Naive thymus-derived CD4-positive, alpha-beta T cell (primary cell): ENCODE measurements at places on chromosomes 12 and 14.

DNA sequence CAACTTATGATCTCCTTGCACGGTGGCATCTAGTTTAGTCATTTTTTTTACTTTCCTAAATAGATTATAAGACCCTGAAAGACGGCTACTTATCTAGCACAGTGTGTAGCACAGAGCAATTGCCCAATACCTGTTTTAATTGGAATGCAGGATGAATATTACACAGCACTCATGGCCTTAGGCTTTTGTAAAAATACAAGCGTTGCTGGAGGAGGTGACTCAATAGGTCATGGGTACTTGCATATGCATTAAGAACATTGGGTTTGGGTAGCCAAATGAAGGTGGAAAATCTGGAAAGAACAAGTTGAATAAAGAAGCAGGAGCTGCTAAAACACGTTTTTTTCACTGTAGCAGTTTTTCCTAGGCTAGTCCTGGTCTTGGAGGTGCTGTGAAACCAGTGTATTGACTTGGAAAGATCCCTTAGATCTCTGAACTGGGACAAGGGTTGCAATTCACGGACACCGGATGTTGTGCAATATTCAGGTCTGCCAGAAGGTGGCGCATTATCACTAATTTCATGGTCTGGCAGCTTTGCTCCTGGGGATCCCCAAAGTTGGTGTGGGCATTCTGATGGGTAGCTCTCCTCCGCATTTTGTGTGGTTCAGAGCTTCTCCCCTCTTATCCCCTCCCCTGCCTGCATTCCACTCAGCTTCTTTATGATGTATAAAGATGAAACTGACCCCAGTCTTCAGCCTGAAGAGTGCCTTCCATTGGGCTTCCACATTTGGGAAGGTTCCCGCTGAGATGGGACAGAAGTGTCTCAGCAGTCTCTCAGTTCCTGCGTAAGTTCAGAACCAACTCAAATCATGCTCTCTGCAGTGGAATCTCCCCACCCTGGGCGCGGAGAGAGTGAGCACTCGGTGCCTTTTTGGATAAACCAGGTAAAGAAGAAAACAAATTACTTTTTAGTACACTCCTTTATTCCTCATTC lies 278.3 kb downstream of the NRXN3 start:
- DNase-seq = no peak

DNA sequence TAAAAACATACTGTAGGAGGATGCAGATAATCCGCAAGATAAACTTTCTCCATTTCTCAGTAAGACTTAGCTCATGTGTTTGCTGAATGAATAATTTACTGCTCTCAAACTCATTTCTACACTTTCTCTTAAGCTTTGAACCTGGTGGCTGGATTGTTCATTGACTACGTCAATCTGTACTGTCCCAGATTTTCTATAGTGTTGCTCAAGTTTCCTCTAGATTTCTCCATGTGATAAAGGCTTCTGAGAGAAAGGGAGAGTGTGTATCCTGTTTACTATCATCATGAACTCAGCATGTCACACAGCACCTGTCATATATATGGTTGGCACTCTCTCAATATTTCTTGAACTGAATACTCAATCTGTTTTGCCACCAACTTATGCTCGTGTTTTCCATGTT lies 518.0 kb upstream of the TBX3 start:
- DNase-seq = no peak

DNA sequence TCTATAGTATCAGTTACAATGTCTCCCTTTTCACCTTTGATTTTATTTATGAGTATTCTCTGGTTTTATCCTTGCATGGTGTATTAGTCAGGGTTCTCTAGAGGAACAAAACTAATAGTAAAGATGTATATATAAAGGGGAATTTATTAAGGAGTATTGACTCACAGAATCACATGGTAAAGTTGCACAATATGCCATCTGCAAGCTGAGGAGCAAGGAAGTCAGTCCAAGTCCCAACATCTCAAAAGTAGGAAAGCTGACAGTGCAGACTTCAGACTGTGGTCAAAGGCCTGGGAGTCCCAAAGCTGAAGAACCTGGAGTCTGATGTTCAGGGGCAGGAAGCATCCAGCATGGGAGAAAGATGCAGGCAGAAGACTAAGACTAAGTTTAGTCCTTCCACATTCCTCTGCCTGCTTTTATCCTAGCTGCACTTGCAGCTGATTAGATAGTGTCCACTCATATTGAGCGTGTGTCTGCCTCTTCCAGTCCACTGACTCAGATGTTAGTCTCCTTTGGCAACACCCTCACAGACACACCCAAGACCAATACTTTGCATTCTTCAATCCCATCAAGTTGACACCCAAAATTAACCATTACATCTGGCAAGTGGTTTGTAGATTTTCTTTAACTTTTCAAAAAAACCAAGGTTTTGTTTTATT lies 308.0 kb upstream of the LMO3 start:
- no peak for DNase-seq

- no peak for DNase-seq
Measured at GRCh38 chr12:64735442-64735841, 23.8 kb downstream of the GNS start.

DNA sequence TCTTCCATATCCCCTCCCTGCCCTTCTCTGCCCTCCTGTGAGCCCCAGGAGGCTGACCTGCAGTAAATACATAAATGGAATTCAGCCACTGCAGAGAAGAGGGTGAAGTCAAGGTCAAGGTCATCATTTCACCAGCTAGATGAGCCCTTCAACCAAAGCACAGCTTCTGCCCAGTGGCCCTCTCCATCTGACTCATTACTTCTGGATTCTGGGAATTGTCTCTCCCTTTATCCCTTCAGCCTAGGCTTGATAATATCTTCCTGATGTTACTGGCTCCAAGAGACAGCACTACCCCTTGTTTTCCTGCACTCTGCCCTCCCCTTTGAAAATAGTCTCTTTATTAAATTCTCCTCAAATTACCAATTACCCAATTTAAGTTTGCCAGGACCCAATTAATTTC lies 64.5 kb downstream of the TTC9 start:
- no peak for DNase-seq

- no peak for DNase-seq
Measured at GRCh38 chr14:71541973-71542690, 390.1 kb upstream of the RGS6 start.

DNA sequence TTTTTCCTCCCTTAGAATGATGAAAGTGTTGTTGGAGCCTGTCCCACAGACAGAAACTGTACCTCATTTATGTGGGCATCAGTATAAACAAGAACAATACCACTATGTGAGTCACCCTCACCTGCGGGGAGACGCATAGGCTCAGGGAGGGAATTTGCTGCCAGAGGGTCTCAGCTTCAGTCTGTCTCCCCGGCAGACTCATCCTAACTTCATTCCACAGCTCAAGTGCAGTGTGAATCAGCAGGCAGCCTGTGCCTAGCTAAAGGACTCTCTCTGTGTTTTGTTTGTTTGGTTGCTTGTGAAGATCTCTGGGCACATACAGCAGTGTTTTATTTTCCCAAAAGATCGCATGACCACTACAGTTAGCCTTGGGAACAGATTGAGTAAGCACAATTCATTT lies 98.9 kb downstream of the PRKCH start:
- DNase-seq = no peak

DNA sequence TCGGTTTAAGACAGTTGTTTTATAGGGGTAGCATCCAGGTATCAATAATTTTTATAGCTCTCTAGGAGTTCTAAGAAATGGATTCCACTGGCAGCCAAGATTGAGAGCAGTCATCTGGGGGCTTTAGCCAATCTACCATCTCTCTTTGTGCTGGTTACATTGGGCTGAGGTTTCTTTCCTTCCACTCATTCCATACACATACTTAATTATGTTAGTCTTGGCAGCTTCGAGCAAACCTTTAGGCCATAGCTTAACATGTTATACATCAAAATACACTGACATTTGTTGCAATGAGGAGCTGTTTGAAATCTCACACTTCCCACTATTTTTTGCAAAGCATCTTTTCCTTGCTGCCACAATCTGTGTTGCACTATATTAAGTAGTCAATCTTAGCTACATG lies 63.1 kb downstream of the ARMH4 start:
- DNase-seq = no peak

- no peak for DNase-seq
Measured at GRCh38 chr14:102223682-102224081, 81.3 kb downstream of the MOK start.

- no peak for DNase-seq
Measured at GRCh38 chr12:43378448-43378847, 173.6 kb downstream of the ADAMTS20 start.

- DNase-seq = no peak
Measured at GRCh38 chr12:6523708-6524107, 10.6 kb upstream of the GAPDH start.

GRCh38 chr14:59897757-59898383 lies 22.1 kb upstream of the LRRC9 start:
- DNase-seq = no peak

DNA sequence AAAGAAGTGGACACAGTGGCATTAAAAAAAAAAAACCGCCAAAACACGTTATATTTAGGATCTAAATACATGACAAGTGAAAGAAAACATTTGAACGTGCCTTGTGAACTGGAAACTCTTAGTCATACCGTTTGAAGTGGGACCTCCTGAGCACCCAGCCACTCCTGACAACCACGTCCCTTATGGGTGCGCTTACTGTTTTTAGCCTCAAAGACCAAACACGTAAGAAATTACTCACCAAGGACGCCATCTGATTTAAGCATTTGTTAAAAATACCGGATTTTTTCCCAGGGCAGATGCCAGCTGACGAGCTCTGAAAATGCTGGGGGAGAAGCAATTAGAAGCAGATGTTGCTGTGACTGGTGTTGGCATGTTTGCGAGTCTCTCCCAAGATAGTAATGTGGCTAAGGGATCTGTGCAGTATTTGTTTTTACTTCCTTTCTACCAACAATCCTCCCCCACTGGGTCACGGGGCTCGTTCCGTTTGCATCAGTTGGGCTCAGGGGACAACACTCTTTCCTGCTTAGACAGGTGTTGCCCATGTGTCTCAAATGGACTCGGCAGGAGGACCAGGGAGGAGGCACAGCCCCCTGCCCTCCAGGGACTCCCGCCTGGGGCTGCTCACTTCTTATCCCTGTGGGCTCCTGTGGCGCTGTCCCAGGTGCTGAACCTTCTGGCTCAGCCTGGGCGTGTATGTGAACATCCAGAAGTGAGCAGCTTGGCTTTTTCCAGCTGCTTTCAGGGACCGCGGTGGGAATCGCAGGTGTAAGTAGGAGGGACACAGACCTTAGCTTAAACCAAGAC lies 101.0 kb downstream of the BEGAIN start:
- DNase-seq = peak; percentile 58

- no peak for DNase-seq
Measured at GRCh38 chr14:35338731-35339405, 46.7 kb downstream of the PSMA6 start.

- no peak for DNase-seq
Measured at GRCh38 chr14:104728631-104729030, 4.6 kb downstream of the ADSS1 start.

DNA sequence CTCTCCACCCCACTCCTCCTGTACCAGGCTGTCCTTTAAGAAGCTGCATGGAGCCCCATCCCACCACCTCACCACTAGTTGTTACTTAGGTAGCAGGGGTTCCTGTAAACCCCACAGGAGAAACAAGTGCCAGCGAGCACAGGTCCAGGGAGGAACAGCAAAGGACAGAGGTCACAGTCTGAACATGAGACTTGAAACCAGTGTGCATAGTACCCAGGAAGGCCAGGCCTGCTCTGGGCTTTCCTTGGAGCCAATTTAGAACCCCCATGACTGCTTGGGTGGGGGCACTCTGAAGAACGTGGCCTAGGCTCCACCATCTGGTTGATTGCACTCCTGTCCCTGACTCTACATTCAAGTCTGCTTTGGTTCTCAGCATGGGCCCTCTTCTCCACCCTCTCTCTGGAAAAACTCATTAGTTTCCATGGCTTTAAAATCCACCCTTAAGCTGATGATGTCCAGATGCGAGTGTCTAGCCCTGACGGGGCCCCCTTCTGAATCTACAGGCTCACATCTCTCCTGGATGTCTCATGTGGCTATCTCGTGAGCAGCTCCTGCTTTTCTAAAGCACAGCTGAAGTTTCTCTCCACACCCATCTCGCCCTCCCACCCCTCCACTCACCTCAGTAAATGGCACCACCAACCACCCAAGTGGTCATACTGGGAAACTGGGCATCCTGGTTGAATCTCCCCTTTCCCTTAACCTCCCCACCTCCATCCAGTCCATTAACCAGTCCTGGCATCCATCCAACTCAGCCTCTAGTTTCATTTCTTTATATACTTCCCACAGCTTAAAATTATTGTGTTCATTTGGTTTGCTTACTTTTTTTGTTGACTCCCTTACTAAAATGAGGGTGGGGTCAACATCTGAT lies 8.4 kb downstream of the KRT3 start:
- DNase-seq = no peak

DNA sequence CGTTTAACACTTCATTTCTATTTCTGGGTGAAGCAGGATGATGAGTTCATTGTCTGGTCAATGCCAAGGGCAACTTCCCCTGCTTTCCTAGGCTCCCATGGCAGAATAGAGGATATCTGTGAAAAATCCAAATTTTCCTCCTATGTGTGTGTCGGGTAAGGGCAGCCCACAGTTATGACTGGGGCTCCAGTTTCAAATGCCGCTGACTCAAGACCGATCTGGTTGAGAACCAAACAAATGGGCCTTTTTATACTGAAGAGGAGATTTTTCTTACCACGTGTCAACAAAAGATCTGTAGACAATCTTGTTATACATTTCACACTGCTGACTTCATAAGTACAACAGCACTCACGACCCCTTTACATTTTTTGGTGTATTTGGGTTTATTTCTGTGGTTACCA lies 120.8 kb downstream of the CHST11 start:
- DNase-seq = no peak

GRCh38 chr14:65255029-65255545 lies 152.8 kb upstream of the MAX start:
- no peak for DNase-seq

GRCh38 chr14:104147346-104148125 lies 9.1 kb downstream of the KIF26A start:
- no peak for DNase-seq

DNA sequence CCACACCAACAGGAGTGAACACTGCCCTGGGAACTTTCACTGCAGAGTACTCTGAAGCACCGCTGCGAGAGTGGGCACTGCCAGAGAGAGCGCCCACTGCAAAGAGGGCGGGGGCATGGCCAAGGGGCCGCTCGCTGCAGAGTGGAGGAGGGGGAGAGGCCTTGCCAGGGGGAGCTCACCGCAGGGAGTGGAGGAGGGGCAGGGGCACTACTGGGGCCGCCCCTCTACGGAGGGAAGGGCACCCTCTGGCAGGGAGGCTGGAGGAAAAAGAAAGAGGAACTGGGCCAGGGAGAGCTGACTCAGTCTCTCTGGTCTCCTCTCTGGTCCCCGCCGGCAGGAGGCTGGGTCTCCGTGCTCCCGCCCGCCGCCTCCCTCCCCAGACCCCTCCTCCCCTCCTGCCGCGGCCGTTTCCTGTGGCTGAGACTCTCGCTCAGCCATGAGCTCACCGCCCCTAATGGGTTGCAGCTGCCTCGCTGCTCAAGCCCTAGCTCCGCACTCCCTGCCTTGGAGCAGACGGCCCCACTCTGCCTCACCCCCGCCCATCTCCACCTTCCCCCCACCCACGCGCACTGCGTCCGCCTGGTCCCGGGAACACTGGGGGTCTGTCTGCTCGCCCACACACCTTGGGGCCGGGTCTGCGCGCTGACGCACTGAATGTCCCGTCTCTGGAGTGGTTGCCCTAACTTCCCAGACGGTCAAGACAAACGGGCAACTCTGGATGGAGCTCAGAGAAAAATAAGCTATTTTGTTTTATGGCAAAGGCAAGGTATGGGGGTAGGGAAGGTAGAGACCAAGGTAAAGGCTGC lies 1.3 kb downstream of the ARHGEF40 start:
- DNase-seq = no peak

- no peak for DNase-seq
Measured at GRCh38 chr14:40074169-40074568, 641.9 kb upstream of the FBXO33 start.

- no peak for DNase-seq
Measured at GRCh38 chr14:51593397-51593796, 58.3 kb upstream of the FRMD6 start.
